ENCODE measurements at places on chromosomes 16 and 17. TPM values are rescaled to one million over a fixed set of nuclear protein-coding genes. Genes with fewer than 3 reads are reported as not detected.

Gene INCA1
- 4.5 TPM for total RNA-seq

Gene DNAH17
- total RNA-seq: 0.17 TPM

Gene GAST
- total RNA-seq: not detected

Gene RAMP2
- total RNA-seq: 5.7 TPM

Gene SMG1
- 94.8 TPM for total RNA-seq

Gene ZC3H18
- 37.4 TPM for total RNA-seq

Gene HAGHL
- total RNA-seq: 6.6 TPM

Gene CNGB1
- 0.55 TPM for total RNA-seq

Gene RHBDL3
- total RNA-seq: 0.52 TPM

DNA sequence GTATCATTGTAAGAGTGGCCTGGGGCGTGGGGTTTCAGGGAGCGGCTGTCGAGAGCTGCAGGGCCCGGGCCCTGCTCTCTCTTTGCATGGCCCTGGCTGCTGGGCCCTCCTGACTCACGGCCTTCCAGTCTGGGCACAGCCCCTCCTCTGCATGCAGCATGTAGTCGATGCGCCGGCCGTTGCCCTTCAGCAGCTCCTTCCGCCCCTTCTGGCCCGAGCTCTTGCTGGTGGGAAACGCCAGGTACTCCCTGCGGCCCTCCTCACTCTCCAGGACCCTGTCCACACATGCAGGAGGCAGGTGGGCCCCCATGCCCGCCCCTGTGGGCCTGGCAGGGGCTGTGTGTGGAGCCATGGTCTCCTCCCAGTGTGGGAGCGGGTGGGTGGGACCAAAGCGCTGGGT, 50.7 kb downstream of the PRMT7 start:
- no peak for DNase-seq

DNA sequence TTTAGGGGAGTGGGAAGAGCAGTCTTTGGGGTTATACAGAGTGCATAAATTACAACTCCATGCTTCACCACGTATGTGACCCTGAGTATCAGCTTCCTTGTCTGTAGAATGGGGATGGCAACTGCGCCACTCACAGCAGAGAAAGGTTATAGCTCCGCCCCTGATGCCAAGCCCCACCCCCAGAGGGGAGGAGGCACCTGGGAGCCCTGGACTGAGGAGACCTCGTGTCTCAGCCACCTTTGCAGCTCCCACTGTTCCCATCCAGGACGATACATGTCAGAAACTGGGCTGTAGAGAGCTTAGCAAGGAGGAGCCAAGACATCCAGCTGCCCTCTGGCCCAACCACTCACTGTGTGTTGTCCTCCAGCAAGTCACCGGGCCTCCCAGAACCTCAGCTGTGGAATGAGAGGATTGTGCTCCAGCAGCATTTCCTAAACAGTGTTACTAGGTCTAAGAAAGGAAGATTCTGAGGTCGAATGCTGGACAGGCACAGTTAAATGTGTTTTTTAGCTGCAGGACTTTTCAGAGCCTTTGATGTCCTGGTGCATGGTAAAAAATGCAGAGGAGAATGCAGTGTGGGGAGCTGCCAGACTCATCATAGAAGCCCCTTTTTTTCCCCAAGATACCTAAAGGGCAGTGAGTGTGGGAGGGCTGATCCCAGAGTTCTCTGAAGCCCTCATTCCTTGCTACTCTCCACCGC, 49.4 kb downstream of the BEAN1 start:
- peak; percentile 59 for DNase-seq

DNA sequence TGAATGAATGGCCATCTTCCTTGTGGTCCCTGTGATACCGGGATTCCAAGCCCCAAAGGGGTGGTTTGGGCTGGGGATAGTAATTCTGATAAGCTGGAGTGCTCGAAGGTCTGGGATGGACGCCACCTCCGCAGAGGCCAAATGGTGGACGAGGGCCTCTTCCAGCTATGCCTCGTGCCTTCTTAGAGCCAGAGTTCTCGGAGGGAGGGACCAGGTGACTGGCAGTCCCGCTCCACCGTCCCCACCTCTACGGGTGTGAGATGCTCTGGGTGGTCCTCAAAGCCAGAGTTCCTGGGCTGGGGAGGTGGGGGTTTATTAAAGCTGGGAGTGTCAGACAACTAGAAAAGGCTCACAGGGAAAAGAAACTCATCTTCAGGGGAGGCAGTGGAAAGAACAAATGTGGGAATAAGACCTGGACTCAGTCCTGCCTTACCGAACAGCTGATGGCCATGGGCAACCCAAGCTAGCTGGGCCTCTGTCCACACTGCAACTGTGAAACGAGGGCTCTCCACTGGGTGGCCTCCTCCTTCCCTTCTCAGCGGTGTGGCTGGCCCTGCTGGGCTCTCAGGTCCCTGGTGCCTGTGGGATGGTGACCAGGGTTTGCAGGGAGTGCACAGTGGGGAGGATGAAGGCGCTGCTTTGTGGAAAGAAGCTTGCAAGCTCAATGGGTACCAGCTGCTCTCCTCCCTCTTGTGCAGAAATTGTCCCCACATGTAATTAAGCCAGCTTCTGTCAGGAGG, 75.2 kb downstream of the N4BP1 start:
- DNase-seq: no peak

DNA sequence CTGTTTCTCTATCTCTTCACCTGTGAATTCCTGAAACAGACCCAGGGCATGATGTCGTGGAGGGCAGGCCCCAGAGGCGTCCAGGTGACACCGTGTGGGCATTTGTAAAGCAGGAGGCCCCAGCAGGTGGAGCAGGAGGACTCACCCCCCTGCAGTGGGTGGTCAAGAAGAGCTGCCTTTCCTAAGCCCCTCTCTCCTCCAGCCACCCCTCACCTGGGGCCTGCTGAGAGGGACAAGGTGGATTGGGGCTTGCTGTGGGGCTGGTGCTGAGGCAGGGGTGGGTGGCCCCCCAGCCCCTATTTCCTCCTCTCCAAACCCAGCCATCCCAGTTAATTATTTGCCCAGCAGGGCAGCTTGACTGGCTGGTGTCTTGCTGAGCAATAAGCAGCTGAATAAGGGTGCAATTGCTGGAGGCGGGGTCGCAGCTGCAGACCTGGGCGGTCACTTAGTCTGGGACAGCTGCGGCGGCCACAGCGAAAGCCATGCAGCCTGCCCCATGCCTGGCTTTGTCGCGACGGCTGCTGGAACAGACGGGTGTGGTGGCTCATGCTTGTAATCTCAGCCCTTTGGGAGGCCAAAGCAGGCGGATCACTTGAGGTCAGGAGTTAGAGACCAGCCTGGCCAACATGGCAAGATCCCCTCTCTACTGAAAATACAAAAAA, 56.4 kb downstream of the JPH3 start:
- peak; percentile 12 for DNase-seq

GRCh38 chr16:67661101-67661761, 471 bp downstream of the PARD6A start:
- DNase-seq: peak; percentile 57

DNA sequence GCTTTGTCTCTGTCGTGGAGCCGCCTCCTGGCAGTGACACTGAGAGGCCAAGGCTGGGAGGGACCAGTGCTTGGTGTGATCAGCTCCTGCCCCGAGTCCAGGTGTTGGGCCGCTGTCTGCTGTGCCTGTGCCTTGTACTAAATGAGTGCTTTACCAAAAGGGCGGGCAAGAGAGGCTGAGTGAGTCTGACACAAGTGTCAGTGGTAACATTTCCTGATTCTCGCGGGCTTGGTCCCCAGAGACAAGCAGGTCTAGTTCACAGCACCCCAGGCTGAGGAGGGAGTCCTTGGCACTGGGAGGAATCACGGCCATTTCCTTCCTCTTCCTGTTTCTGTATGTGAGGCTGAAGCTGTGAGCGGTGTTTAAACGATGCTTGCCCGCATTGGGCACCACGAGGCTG, 30.2 kb downstream of the PLD6 start:
- DNase-seq: no peak

- peak; percentile 65 for DNase-seq
These were observed 1.0 kb downstream of the HOXB8 start for GRCh38 chr17:48613862-48614694.

GRCh38 chr16:1541293-1542165, 8.1 kb downstream of the TMEM204 start:
- DNase-seq: no peak

DNA sequence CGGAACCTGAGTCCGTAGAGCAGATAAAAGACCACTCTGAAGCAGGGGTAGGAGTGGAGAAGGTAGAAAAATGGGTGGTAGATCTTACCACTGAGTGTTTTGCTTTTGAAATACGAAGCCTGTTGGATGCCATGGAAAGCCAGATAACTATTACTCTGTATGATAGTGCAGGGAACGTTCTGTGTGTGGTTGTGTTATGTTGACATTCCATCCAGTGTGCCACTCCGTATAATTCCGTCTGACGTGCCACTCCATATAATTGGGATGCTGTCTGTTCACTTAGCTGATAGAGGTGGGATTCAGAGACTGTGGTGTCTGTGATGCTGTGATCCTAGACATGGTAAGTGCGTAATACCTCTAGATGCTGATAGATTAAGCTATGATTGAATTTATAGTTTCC, 263.2 kb upstream of the CACNG5 start:
- no peak for DNase-seq

GRCh38 chr17:16325964-16326363, 27.3 kb downstream of the CENPV start:
- no peak for DNase-seq

DNA sequence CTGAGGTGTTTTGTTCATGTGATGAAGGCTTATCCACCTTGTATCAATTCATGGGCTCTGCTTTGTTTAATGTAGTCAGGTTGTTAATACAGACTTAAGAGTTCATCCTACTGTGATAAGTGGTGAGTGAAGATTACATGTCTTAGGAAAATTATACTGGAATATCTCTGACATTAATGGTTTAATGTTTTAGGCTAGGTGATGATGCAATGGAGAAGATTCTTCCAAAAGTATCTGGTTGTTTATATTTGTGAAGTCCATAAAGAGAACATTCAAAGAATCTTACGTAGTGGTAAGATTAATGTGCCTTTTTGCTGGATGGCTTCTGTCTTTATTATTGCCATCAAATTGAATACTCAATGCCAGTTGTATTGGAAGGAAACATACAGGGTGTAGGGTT, 236.4 kb downstream of the BCAS3 start:
- DNase-seq: no peak

DNA sequence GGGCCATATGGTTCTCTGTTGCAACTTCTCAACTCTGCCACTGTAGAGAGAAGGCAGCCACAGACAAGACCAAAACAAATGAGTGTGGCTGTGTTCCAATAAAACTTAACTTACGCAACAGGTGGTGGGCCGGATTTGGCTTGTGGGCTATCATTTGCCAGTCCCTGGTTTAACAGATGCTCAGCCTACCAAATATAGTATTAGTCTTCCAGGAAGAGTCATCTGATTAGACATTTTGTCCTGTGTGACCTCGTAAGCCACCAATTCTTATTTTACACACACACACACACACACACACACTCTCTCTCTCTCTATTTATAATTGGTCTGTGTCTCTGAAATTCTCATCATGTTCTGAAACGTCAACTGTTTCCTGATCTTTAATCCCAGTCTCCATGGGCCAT, 245.9 kb downstream of the XYLT1 start:
- DNase-seq: peak; percentile 55

- DNase-seq: no peak
These were observed 19.0 kb downstream of the CBFA2T3 start for GRCh38 chr16:88957887-88958577.
